ENCODE measurements at places on chromosomes 1 and 21.

DNA sequence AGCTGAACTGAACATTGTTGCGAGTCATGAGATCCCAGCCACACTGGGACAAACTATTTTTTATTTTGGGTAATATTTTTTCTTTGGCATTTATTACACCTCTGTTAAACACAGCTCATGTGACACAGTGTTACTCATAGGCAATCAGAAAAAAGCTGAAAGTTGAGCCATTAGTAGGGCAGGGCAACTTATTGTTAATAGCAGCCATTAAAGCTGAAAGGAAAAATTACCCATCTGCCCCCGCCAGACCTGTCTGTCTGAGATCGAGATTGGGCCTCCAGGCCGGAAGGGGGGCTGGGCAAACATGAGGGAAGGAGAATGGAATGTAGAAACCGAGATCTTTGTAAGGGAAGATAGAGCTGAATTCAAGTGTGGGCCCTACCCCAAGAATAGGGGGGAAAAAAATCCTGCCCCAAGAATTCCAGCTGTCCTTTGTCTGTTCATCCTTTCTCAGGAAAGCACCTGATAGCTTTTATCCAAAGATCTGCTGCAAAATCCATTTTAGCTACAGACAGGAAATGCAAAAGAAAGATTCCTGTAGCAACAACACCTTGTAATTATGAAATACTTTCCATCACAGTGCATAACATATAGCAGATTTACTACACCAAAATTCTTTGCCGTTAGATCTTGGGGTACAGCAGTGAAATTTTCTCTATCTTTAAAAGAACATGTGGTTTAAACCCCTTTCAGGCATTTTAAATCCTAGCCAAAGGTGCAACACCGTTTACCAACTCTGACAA lies 212.8 kb downstream of the PBX1 start:
- peak; percentile 89 for DNase-seq

- DNase-seq, result no peak
Observed at GRCh38 chr1:220380885-220381284, 108.6 kb upstream of the RAB3GAP2 start.

- DNase-seq, result no peak
Observed at GRCh38 chr1:178581351-178582303, 68.7 kb downstream of the TEX35 start.

- DNase-seq, result no peak
Observed at GRCh38 chr1:192629612-192630011, 6.3 kb upstream of the RGS13 start.

DNA sequence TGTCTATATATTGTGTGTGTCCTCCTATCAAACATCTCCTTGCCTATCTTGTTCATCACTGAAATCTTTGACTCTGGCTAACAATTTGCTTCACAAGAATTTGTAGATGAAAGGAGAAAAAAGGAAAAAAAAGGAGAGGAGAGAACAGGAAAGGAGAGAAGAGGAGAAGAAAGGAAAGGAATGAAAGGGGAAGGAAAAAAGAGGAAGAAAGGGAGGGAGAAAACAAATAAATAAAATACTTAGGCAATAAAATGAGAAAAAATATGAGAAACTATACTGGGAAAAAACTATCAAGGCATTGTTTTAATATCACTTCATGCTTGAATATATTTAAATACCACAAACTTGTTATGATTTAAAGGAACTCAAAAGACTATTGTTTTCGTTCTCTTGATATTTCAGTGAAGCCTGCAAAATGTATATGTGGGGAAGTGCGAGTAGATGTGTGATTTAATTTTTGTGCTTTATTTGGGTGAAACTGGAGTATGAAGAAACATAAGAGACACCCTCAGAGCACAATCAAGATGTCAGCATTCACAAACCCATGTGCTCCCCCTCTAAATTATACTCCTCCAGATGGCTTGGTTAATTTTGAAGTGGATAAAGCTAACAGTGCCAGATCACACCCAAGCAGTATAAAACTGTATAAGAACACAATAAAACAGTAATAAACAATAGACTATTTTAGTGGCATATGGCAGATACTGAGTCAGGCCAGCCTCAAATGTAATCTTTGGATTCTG lies 205.7 kb upstream of the SAMSN1 start:
- no peak for DNase-seq

GRCh38 chr1:173048621-173049321 lies 2.0 kb downstream of the TNFSF18 start:
- peak; percentile 23 for DNase-seq

GRCh38 chr1:201042779-201043461 lies 19.4 kb upstream of the KIF21B start:
- DNase-seq, result peak; percentile 67

GRCh38 chr21:43194303-43195120 lies 25.7 kb downstream of the CRYAA start:
- DNase-seq, result no peak

DNA sequence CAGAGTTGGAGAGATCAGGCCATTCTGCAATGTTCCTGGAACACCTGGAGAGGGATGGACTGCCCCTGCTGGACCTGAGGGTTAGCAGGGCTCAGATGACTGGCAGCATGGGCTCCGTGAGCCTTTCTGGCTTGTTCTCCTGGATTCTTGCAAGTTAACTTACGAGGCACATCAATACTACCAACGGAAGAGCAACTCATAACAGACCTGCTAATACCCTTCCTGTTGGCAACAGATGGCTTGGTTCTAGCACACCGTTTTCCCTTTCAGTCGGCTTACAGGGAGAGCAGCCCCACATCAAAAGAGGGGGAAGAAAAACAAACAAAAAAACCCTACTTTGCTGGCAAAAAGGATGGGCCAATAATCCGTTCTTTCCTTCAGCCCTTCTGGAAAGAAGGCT lies 47.9 kb downstream of the SLC66A1 start:
- no peak for DNase-seq

DNA sequence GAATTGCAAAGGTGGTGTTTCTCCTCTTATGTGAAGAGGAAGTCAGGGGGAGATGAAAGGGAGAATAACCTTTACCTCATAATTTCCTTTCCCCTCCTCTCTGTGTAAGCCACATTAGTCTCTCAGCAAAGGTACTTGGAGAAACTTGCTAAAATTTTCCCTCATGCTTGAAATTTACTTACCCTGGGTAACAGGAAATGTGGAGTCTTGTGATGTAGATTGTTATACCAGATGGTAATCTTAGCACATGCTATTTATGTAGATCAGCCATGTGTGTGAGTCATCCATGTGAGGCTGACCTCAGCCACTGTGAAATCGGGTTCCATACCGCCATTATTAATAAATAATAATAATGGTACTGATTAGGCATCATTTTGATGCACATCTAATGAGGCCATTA lies 128.4 kb downstream of the TGFB2 start:
- peak; percentile 76 for DNase-seq

Data from fibroblast of skin of right biceps (primary cell).